ENCODE measurements at places on chromosomes 7 and 10.

- no peak for DNase-seq
These were observed 141.2 kb downstream of the COBL start for GRCh38 chr7:51175316-51175991.

- no peak for DNase-seq
These were observed 41.5 kb upstream of the ZNF438 start for GRCh38 chr10:31073211-31073610.

DNA sequence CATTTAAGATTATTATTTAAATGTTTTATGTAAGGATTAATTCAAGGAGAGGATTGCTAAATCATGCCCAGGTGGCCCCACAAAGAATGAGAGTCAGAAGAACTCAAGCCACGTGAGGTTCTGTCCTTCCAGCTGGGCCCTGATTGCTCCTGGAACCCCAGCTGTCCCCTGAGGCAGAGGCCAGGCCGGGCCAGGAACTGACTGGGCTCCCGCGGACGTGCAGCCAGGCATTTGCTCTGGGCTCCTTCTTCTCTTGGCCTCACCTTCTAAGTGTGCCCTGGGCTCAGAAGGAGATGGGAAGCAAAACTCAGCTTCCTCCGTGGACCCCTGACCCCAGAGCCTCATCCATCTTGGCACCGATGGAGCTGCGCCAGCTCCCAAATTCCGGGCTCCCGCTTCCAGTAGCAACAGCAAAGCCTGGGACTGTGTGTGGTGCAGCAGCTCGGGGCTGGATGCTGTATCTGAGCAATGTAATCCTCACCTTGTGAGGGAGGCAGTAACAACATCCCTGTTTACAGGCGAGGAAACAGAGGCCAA is 250.6 kb upstream of the PPP2R2D start:
- no peak for DNase-seq

DNA sequence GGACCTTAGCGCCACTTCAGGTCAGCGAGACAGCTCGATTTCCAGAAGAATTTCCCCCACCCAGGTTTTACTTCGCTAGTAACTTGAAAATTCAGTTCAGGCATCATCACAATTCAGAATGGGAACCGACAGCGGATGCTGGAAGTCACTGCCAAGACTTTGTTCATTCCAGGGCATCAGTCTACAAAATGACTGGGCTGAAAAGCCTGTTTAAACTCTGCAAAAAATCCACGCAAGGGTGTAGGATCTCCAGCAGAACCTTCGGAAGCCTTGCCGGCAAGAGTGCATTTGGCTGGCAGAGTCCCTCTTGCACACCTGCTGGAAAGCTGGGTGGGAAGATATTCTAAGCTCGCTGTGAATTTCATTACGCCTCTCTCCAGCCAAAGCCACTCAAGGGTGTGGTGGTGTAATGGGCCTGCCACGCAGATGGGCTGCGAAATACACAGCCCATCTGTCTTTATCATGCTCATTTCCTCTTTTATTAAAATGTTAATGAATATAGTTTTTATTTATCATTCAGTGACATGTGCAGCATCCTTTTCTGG is 672.0 kb upstream of the FOXK1 start:
- DNase-seq, result no peak

GRCh38 chr10:1134156-1134555 is 78.0 kb downstream of the WDR37 start:
- DNase-seq, result no peak

DNA sequence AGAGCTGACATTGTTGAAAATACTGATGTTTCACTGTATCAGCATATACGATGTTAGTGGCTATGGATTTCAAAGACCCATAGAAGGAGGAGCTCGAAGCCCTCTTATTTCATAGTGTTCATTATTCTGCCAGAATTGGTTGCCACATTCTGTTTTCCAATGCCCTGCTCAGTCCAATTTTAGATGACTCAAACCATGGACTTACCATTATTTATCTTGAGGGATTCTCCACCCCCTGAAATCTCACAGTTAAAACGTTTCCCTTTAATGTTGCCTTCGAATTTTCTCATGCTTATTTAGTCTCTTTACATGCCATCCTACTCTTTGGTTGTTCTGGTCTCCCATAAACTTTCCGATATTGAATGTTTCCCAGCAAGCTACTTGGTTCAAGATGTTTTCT is 264.5 kb downstream of the HDAC9 start:
- no peak for DNase-seq

GRCh38 chr10:84008878-84009277 is 130.4 kb upstream of the GHITM start:
- DNase-seq, result peak; percentile 56

- no peak for DNase-seq
These were observed at the start of gene NKX6-2 for GRCh38 chr10:132785723-132786475. Gene NKX6-2, minus strand, starts transcription at chr10:132786147. Its CDS starts 199 bp downstream, at chr10:132785948.

DNA sequence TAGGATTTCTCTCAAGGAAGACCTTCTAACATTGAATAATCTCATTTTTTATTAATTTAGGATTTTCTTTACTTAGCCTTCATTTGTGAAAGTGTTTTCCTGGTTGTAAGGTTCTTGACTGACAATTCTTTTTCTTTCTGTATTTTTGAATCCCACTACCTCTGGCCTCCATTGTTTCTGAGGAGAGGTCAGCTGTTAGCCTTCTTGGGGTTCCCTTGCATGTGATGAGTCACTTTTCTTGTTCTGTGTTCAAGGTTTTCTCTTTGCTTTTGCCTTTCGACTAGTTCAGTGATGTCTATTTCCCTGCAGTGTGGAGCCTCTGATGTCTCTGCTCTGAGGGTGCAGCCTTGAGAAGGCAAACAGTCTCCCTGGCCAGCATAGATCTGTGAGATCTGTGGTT is 304.1 kb upstream of the ZNF32 start:
- no peak for DNase-seq

DNA sequence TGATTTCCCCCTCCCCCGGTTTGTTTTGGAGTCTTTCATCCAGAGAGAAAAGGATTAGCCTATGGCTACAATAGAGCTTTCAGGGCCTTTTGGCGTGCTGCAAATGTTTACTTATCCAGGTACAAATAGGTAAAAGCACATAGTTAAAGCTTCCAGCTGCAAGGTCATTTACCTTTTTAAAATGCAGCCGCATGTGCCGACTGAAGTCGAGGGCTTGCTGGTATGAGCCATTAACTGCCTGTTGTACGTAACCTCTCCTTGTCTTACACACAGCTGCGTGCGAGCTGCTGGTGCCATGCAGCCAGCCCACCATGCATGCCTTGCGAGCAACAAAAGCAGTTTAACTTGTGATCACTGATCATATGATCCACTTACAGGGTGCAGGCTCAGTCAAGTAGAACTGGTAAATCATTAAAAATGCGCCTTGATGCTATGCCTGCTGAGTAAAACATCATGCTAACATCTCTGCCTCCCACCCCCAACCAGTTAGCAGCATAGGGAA is 866.4 kb downstream of the LRMDA start:
- DNase-seq, result no peak

GRCh38 chr7:55432939-55433784 is 68.0 kb downstream of the LANCL2 start:
- peak; percentile 58 for DNase-seq

- no peak for DNase-seq
These were observed 21.3 kb downstream of the GCK start for GRCh38 chr7:44167920-44168319.

- no peak for DNase-seq
These were observed 38.2 kb downstream of the NRAP start for GRCh38 chr10:113625461-113626186.

DNA sequence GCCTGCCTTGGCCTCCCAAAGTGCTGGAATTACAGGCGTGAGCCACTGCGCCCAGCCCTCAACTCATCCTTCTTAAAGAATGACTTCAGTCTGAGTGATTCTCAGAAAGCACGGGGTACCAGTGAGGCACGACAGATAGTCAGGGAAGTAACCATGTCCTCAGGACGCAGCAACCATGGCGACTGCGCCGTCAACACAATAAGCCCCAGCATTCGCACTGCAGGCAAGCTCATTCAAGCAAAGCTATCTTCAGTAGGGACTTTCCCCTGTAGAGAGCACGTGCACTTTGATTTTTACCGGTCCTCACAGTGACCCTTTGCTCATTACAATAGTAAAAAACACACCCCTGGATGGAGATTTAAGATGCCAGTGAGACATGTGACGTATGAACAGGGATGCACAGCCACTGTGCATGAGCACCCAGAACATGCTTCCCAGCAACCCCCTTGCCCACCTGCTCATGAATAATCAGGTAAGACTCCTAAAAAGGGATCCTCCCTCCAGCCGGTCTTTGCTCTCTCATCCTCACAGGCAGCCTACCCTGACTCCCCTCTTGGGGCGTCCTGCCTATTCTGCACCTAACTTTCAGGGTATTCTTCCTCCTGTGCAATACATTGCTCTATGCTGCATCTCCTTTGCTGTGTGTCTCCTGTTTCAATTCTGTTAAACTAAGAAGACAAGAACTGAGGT is 9.1 kb downstream of the WDR86 start:
- no peak for DNase-seq

GRCh38 chr7:112869111-112869774 is 79.0 kb upstream of the TMEM168 start:
- DNase-seq, result peak; percentile 74

GRCh38 chr7:156614434-156615264 is 25.9 kb upstream of the RNF32 start:
- no peak for DNase-seq

- no peak for DNase-seq
These were observed 60.7 kb downstream of the ABCB4 start for GRCh38 chr7:87414794-87415188.

All from HEK293T (cell line).